Tibial nerve (tissue), 4 donors: ENCODE measurements at places on chromosomes 7 and 10.

DNA sequence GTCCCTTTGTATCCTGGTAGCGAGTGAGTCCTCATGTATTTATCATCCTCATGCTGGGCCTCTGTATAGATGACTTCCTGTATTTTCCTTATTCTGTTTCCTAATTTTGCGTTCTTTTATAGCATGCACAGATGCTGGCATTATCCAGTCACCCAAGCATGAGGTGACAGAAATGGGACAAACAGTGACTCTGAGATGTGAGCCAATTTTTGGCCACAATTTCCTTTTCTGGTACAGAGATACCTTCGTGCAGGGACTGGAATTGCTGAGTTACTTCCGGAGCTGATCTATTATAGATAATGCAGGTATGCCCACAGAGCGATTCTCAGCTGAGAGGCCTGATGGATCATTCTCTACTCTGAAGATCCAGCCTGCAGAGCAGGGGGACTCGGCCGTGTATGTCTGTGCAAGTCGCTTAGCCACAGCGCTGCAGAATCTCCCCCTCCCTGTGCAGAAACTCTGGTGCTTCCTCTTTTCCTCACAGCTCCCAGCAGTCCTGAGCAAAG, 183.1 kb upstream of the PRSS58 start:
- no peak overlapping the region for H3K27ac ChIP-seq
- no peak overlapping the region for H3K4me3 ChIP-seq
- H3K27me3 ChIP-seq, result no peaks in the 10 kb centered on the region
- H3K4me1 ChIP-seq, result no peaks in the 10 kb centered on the region
- no peaks in the 10 kb centered on the region for H3K36me3 ChIP-seq
- no peak for DNase-seq

DNA sequence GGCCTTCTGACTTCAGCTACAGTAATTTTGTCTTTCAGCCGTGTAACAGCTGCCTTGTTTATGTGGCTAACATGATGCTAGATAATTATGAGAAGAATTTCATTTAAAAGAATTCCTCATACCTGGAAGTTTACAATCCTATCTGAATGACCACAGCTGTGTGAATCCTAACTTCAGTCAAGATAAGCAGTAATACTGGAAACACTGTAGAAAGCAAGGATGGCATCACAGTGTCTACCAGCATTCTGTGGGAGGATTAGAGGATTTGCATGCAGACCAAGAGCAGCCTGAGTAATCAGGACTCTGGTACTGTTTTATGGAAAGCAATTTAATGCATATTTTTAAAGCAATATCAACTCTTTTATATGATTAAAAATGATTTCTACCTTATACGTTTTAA, 282.4 kb downstream of the EXOC4 start:
- H3K27ac ChIP-seq, result no peak overlapping the region
- H3K27me3 ChIP-seq, result no peaks in the 10 kb centered on the region
- peaks cover 16% of the 10 kb centered on the region for H3K4me1 ChIP-seq
- no peak for DNase-seq
- no peaks in the 10 kb centered on the region for H3K36me3 ChIP-seq
- H3K4me3 ChIP-seq, result no peak overlapping the region

- no peaks in the 10 kb centered on the region for H3K27me3 ChIP-seq
- H3K27ac ChIP-seq, result no peak overlapping the region
- no peak overlapping the region for H3K4me3 ChIP-seq
- DNase-seq, result no peak
These were observed 21.1 kb upstream of the VDAC2 start for GRCh38 chr10:75189266-75190096.

GRCh38 chr10:6115411-6115810, 26.6 kb downstream of the RBM17 start:
- no peaks in the 10 kb centered on the region for H3K4me1 ChIP-seq
- no peak for DNase-seq
- peak overlapping the region; percentile 79 for H3K27ac ChIP-seq
- H3K27me3 ChIP-seq, result no peaks in the 10 kb centered on the region

DNA sequence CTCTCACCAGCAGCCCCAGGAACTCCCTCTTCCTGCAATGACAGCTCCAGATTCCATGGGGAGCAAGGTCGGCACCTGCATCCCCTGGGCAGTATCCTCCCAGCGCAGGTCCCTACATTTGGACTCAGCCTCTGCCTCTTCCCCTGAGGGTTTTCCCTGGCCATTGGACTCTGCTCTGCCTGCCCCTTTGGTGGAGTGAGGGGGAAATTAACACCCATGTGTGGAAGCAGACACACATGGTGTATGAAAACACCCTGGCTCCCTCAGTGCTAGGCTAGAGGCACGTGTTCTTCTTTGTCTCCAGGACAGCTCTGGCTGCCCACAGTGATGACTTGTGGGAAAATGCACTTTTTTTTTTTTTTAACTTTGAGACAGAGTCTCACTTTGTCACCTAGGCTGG, 8.4 kb downstream of the PRF1 start:
- H3K27ac ChIP-seq, result no peak overlapping the region
- no peaks in the 10 kb centered on the region for H3K36me3 ChIP-seq
- no peak overlapping the region for H3K4me3 ChIP-seq
- no peaks in the 10 kb centered on the region for H3K27me3 ChIP-seq

DNA sequence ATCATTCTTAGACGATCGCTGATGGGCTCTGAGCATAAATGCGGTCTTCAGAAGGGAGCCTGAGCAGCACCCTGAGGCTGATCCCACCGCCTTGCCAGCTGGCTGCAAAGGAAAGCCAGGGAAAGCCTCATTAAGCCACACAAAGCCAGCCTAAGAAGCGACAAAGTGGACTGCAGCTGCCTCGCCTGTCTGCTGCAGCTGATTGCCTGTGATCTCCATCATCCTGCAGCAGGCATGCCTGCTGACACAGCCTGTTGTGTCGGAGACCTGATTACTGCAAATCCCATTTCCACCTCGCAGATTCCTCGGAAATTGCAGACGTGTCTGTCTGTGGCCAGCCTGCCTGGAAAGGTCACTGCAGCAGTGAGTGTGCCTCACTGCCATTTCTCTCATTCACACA, 1087.0 kb upstream of the AUTS2 start:
- DNase-seq, result no peak
- H3K4me3 ChIP-seq, result no peak overlapping the region
- no peaks in the 10 kb centered on the region for H3K27me3 ChIP-seq
- H3K36me3 ChIP-seq, result no peaks in the 10 kb centered on the region
- H3K27ac ChIP-seq, result no peak overlapping the region
- H3K4me1 ChIP-seq, result no peaks in the 10 kb centered on the region

DNA sequence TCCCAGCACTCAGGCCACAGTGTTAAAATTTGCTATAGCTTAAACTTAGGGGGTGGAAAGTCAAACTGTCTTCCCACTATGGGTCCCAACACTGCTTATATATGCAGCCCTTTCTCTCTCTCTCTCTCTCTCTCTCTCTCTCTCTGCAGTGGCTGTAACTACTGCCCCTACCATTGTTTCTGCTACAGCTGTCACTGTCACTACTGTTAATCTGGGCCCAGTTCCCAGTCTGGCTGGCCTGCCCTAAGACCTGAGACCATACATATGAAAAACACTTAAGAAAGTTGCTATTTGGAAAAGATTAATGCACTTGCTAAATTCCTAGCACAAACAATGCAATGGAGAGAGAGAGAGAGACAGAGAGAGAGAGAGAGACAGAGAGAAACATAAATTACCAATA, 78.6 kb downstream of the THSD7A start:
- H3K27ac ChIP-seq, result no peak overlapping the region
- no peak for DNase-seq
- H3K36me3 ChIP-seq, result no peaks in the 10 kb centered on the region
- no peaks in the 10 kb centered on the region for H3K27me3 ChIP-seq
- no peak overlapping the region for H3K4me3 ChIP-seq
- H3K4me1 ChIP-seq, result no peaks in the 10 kb centered on the region

- no peaks in the 10 kb centered on the region for H3K36me3 ChIP-seq
- H3K4me1 ChIP-seq, result no peaks in the 10 kb centered on the region
- DNase-seq, result no peak
- no peak overlapping the region for H3K4me3 ChIP-seq
- H3K27me3 ChIP-seq, result no peaks in the 10 kb centered on the region
These were observed 184.5 kb upstream of the SP8 start for GRCh38 chr7:20971219-20971618.

GRCh38 chr7:143018931-143019330, 8.0 kb downstream of the OR9A2 start:
- H3K4me3 ChIP-seq, result no peak overlapping the region
- no peaks in the 10 kb centered on the region for H3K4me1 ChIP-seq
- H3K27me3 ChIP-seq, result no peaks in the 10 kb centered on the region
- no peaks in the 10 kb centered on the region for H3K36me3 ChIP-seq
- no peak for DNase-seq
- H3K27ac ChIP-seq, result no peak overlapping the region

DNA sequence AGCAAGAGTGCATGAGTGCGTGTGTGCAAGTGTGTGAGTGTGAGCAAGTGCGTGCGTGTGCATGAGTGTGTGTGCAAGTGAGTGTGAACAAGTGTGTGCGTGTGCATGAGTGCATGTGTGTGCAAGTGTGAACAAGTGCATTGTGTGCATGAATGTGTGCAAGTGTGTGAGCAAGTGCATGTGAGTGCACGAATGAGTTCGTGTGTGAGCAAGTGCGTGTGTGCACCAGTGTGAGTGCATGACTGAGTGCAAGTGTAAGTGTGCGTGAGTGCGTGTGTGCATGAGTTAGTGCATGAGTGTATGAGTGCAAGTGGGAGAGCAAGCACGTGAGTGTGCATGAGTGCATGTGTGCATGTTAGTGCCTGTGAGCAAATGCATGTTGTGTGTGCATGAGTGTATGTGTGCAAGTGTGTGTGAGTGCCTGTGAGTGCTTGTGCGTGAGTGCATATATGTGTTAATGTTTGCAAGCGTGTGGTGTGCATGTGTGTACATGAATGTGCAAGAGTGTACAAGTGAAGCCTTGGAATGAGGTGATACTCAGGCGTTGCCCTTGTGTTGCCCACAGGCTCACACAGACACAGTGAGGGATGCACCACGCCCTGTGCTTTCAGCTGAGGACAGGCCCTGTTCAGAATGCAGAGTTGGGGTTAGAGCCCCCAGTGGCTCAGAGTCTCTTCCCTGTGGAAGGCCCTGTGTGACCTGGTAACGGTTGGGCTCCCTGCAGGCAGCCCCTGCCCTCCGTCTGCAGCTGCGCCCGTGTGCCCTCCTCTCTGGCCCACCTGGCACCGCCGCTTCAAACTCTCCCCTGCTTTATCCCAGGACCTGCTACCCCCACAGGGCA, 97.1 kb downstream of the NKX6-2 start:
- H3K27ac ChIP-seq, result no peak overlapping the region
- DNase-seq, result no peak
- peaks cover 27% of the 10 kb centered on the region for H3K36me3 ChIP-seq
- no peaks in the 10 kb centered on the region for H3K27me3 ChIP-seq
- H3K4me1 ChIP-seq, result peaks cover 9% of the 10 kb centered on the region

DNA sequence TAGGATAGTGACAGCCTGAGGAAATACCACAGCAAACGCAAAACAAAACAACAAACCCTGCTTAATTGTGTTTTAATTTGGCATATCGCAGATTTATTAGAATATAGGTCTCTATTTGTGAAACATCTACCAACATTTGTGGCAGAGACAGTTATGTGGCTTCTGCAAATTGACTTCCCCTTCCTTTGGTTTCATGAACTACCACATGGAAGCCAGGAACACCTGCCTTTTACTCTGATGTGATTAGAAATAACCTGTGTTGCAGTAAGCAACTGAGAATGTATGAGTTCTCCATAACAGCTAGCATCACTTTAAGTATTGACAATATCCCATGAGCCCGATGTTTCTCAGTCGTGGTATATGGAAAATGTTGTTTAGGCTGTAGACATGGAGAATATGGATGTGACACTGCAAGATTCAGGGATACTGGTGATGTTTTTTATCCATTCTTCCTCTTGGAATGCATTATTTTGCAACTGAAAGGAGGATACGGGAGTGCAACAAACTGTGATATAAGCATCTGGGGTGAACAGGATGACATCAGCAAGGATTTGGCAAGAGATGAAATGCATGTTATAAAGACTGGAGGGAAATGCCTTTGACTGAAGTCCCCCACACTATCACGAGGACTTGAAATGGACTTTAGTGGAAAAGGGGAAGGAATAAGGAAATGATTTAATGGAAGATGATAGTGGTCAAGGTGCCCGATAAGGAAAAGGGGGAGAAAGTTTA, 95.9 kb downstream of the CUBN start:
- H3K4me3 ChIP-seq, result no peak overlapping the region
- peak overlapping the region; percentile 19 for H3K27ac ChIP-seq
- no peaks in the 10 kb centered on the region for H3K27me3 ChIP-seq
- H3K36me3 ChIP-seq, result no peaks in the 10 kb centered on the region
- DNase-seq, result no peak

- H3K27me3 ChIP-seq, result no peaks in the 10 kb centered on the region
- peaks cover 16% of the 10 kb centered on the region for H3K4me1 ChIP-seq
- no peak overlapping the region for H3K4me3 ChIP-seq
- no peaks in the 10 kb centered on the region for H3K36me3 ChIP-seq
- peak overlapping the region; percentile 4 for H3K27ac ChIP-seq
- DNase-seq, result no peak
These were observed 358.5 kb upstream of the ANKRD30A start for GRCh38 chr10:36766940-36767339.

- no peaks in the 10 kb centered on the region for H3K4me1 ChIP-seq
- no peak for DNase-seq
- H3K36me3 ChIP-seq, result no peaks in the 10 kb centered on the region
- no peaks in the 10 kb centered on the region for H3K27me3 ChIP-seq
These were observed 198.2 kb downstream of the FANK1 start for GRCh38 chr10:126094537-126094936.

GRCh38 chr10:104036518-104037260, 49.0 kb downstream of the COL17A1 start:
- H3K27ac ChIP-seq, result no peak overlapping the region
- H3K27me3 ChIP-seq, result no peaks in the 10 kb centered on the region
- no peak for DNase-seq

DNA sequence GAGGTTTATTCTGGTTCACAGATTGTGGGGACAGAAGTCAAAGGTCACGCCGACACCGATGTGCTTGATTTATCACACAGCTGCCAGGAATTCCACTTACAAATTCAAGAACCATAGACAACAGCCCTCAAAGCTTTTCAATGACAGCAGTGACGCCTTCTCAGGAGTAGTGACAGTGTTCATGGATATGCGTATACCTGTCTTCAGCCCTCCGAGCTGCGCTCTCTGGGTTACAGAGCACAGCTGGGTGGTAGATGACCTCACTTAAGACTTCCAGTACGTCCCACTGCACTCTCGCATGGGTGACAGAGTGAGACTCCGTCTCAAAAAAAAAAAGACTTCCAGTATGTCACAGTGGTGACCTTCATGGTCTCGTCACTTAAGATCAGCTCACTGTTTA, 108.5 kb downstream of the TCERG1L start:
- H3K4me3 ChIP-seq, result no peak overlapping the region
- DNase-seq, result no peak
- no peaks in the 10 kb centered on the region for H3K36me3 ChIP-seq
- no peaks in the 10 kb centered on the region for H3K4me1 ChIP-seq

- DNase-seq, result no peak
- H3K27ac ChIP-seq, result no peak overlapping the region
- H3K36me3 ChIP-seq, result no peaks in the 10 kb centered on the region
- H3K27me3 ChIP-seq, result no peaks in the 10 kb centered on the region
- no peak overlapping the region for H3K4me3 ChIP-seq
These were observed 88.5 kb downstream of the AVL9 start for GRCh38 chr7:32583791-32584190.

- H3K4me3 ChIP-seq, result no peak overlapping the region
- H3K36me3 ChIP-seq, result no peaks in the 10 kb centered on the region
- H3K27ac ChIP-seq, result no peak overlapping the region
- H3K27me3 ChIP-seq, result no peaks in the 10 kb centered on the region
- no peaks in the 10 kb centered on the region for H3K4me1 ChIP-seq
These were observed 29.5 kb downstream of the LRRC17 start for GRCh38 chr7:102942181-102942866.

GRCh38 chr7:139915268-139915863, 86.3 kb downstream of the TBXAS1 start:
- no peaks in the 10 kb centered on the region for H3K27me3 ChIP-seq
- no peaks in the 10 kb centered on the region for H3K4me1 ChIP-seq
